ENCODE measurements at places on chromosomes 11 and 22. TPM values are rescaled to one million over a fixed set of nuclear protein-coding genes. Genes with fewer than 3 reads are reported as not detected.

DNA sequence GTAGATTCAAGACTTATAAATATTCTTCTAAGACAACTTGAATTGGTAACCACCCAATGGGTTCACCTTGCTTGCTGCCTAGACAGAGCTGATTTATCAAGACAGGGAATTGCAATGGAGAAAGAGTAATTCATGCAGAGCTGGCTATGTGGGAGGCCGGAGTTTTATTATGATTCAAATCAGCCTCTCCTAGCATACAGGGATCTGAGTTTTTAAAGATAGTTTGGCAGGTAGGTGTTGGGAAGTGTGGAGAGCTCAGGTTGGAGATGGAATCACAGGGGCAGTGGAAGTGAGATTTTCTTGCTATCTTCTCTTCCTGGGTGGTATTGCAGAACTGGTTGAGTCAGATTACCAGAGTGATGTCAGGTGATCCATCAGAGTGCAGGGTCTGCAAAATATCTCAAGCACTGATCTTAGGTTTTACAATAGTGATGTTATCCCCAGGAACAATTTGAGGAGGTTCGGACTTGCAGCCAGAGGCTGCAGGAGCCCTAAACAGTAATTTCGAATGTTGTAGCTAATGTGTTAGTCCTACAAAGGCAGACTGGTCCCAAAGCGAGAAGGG is 1448.6 kb upstream of the RAG2 start:
- no peak overlapping the region for H3K27ac ChIP-seq
- H3K27me3 ChIP-seq: no peaks in the 10 kb centered on the region
- H3K4me1 ChIP-seq: no peaks in the 10 kb centered on the region
- no peaks in the 10 kb centered on the region for H3K36me3 ChIP-seq
- no peak for DNase-seq

GRCh38 chr11:2901854-2902783 is 16.5 kb upstream of the CDKN1C start:
- H3K4me3 ChIP-seq: peak overlapping the region; percentile 81
- H3K27ac ChIP-seq: peak overlapping the region; percentile 87
- H3K36me3 ChIP-seq: no peaks in the 10 kb centered on the region
- peaks cover 61% of the 10 kb centered on the region for H3K4me1 ChIP-seq

- no peak overlapping the region for H3K4me3 ChIP-seq
- H3K36me3 ChIP-seq: no peaks in the 10 kb centered on the region
- H3K27ac ChIP-seq: no peak overlapping the region
- no peaks in the 10 kb centered on the region for H3K27me3 ChIP-seq
- H3K4me1 ChIP-seq: peaks cover 86% of the 10 kb centered on the region
These were observed 18.6 kb downstream of the PICALM start for GRCh38 chr11:86050196-86050709.

DNA sequence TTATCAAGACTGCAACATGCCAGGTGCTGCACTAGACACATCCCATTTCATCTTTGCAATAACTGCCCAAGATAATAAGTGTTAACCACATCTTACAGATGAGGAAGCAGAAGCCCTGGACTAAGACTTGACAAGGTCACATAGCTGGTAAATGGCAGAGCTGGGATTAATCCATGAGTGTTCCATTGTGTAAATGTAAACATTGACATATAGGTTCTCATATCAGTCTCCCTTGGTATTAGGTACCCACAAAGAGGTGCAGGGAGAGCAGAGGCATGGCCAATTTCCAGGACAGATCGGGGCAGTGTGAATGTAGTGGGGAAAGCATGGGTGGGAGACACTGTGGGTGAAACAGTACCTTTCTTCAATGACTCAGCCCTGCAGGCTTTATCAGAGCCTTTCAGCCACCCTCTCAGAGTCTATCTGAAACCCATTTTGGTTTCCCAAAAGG is 17.9 kb downstream of the MICAL2 start:
- DNase-seq: no peak
- H3K4me1 ChIP-seq: peaks cover 75% of the 10 kb centered on the region
- no peaks in the 10 kb centered on the region for H3K36me3 ChIP-seq
- no peaks in the 10 kb centered on the region for H3K27me3 ChIP-seq
- H3K4me3 ChIP-seq: no peak overlapping the region
- no peak overlapping the region for H3K27ac ChIP-seq

GRCh38 chr11:4156571-4156970 is 62.0 kb downstream of the RRM1 start:
- H3K4me3 ChIP-seq: no peak overlapping the region
- no peaks in the 10 kb centered on the region for H3K36me3 ChIP-seq
- H3K27me3 ChIP-seq: no peaks in the 10 kb centered on the region
- DNase-seq: no peak

GRCh38 chr22:49446759-49447710 is 380.6 kb downstream of the BRD1 start:
- no peaks in the 10 kb centered on the region for H3K4me1 ChIP-seq
- no peak overlapping the region for H3K4me3 ChIP-seq
- no peak for DNase-seq
- H3K27me3 ChIP-seq: peaks cover 28% of the 10 kb centered on the region

Gene MUC2
- not detected for total RNA-seq

GRCh38 chr11:125025968-125026367 is 37.1 kb upstream of the SLC37A2 start:
- no peaks in the 10 kb centered on the region for H3K4me1 ChIP-seq
- H3K36me3 ChIP-seq: no peaks in the 10 kb centered on the region
- no peak for DNase-seq
- H3K27ac ChIP-seq: no peak overlapping the region
- H3K4me3 ChIP-seq: no peak overlapping the region

Gene TTC28
- total RNA-seq: 39.6 TPM

DNA sequence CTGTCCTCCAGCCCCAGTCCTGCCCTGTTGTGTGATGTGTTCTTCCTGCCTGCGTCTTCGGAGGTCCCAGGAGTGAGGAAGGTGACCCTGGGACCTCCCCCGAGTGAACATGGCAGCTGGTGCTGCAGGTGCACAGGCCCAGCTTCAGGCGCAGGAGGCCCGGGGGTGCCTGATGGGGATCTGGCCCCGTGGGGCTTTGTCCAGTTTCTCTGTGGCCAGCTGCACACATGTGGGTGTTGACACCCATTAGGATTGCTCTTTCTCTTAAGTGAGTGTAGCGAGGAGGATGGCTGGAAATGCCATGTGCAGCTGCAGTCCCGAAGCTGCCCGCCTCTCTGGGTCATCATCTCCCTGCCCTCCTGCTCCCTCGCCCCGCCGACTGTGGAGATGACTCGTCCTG is 1279.7 kb downstream of the BRD1 start:
- peaks cover 4% of the 10 kb centered on the region for H3K27me3 ChIP-seq
- H3K4me1 ChIP-seq: no peaks in the 10 kb centered on the region
- H3K27ac ChIP-seq: no peak overlapping the region
- H3K36me3 ChIP-seq: no peaks in the 10 kb centered on the region
- DNase-seq: no peak

GRCh38 chr22:50082197-50082715 is 3.0 kb downstream of the MLC1 start:
- H3K4me1 ChIP-seq: no peaks in the 10 kb centered on the region
- no peaks in the 10 kb centered on the region for H3K36me3 ChIP-seq
- peaks cover 27% of the 10 kb centered on the region for H3K27me3 ChIP-seq
- DNase-seq: no peak

DNA sequence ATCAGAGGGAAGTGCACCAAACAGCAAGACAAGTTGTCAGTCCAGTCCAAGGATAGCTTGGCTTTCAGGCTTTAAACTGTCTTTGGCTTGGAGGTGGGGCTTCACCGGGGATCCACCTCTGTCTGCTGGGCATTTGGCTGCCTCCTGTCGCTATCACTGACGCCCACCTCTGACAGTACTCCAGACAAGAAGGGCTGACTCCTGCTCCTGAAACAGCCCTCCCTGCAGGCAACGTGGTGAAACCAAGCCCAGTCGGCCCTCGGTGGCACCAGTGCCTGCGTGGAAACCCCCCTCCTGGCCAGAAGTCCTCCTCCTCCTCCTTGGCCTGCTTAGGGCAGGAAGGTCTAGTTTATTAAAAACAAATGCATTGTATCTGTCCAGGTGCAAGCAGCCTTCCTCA is 16.9 kb downstream of the DHCR7 start:
- H3K27me3 ChIP-seq: no peaks in the 10 kb centered on the region
- H3K27ac ChIP-seq: no peak overlapping the region
- no peak for DNase-seq

Gene SEPTIN3
- total RNA-seq: 2.5 TPM

DNA sequence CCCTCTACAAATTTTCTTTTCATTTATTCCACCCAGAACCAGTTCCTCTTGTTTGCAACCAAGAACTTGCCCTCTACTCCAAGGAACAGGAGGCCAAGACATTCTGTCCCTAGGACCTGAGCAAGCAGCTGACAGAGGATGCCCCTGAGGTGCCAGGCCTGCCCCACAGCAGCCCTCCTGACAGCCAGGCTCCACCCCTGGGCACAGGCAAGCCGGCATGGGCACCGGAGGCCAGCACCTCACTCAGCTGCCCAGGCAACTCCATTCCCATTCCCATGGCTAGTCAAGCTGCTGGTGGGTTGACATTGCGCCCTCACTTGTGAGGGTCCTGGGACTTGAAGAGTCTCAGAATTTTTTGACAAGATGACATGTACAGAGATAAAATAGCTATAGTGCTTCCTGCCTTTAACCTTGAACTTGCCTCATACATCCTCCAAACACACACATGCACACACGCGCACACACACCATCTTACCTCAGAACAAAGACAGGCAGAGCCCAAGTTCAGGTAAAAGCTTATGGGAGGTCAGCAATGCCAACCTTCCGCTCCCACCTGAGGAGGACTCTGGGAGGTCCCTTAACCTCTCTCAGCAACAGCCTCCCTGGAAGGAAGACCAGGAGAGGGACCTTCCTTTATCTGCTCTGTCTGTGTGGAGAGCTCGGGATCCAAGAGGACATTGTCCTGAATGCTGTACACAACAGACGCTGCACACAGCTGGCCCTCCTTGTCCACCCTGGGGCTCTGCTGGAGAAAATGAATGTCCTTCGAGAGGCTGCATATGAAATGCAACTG is 620.9 kb upstream of the CADM1 start:
- no peak overlapping the region for H3K4me3 ChIP-seq
- no peaks in the 10 kb centered on the region for H3K36me3 ChIP-seq
- H3K27ac ChIP-seq: no peak overlapping the region
- no peak for DNase-seq
- no peaks in the 10 kb centered on the region for H3K27me3 ChIP-seq

Gene MLC1
- 3.2 TPM for total RNA-seq

Gene PIK3IP1
- 54.9 TPM for total RNA-seq

DNA sequence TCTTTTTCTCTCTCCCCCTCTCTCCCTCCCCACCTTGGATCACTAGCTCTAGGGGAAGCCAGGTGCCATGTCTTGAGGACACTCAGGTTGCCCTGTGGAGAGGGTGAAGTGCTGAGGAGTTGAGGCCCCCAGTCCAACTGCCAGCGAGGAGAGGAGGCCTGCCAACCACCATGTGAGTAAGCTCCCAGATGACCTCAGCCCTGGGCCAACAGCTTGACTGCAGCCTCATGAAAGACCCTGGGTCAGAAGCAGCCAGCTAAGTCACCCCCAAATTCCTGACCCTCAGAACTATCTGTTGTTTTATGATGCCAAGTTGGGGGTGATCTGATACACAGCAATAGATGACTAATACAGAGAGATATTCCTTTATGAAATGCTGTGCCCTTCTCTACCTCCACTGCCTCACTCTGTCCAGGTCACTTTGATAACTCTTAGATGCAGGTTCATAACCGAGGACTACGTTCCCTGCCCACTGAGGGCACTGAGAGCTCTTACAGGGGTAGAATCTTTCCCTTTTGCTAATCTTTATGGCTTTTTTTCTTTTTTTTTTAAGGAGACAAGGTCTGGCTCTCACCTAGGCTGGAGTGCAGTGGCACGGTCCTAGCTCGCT is 8.0 kb downstream of the ARFGAP3 start:
- peaks cover 35% of the 10 kb centered on the region for H3K36me3 ChIP-seq
- no peaks in the 10 kb centered on the region for H3K4me1 ChIP-seq
- DNase-seq: no peak
- no peak overlapping the region for H3K4me3 ChIP-seq

Gene OR52M1
- total RNA-seq: not detected

GRCh38 chr11:3836903-3837302 is 3.9 kb downstream of the RHOG start:
- H3K27me3 ChIP-seq: no peaks in the 10 kb centered on the region
- H3K4me3 ChIP-seq: peak overlapping the region; percentile 40
- peaks cover 5% of the 10 kb centered on the region for H3K36me3 ChIP-seq
- DNase-seq: peak; percentile 66
- peaks cover 84% of the 10 kb centered on the region for H3K4me1 ChIP-seq

Gene DBX1
- total RNA-seq: not detected

Gene FOSL1
- total RNA-seq: 2.2 TPM

DNA sequence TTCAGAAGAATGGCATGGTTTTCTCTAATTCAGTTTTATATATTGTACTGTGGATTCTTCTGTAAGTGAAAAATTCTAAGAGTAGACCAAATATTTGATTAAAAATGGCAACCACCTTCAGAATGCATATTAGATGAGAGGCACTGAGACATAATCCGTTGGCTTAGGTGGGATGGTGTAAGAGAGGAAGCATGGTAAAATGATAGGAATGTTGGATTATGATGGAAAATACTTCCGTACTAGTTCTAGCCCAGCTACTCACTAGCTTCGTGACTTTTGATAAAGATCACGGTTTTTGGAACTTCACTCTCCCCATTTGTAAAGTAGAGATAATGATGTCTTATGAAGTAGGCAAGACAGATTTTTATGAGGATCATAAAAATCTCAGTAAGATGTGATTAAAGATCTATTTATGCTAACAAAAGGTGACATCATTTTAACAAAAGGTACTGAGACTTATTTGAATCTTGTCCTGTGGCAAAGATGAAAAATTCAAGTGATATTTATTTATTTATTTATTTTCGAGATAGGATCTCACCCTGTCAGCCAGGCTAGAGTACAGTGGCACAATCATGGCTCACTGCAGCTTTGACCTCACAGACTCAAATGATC is 37.5 kb downstream of the UVRAG start:
- H3K4me3 ChIP-seq: no peak overlapping the region
- no peaks in the 10 kb centered on the region for H3K27me3 ChIP-seq
- no peak overlapping the region for H3K27ac ChIP-seq
- peaks cover 22% of the 10 kb centered on the region for H3K4me1 ChIP-seq
- no peak for DNase-seq

DNA sequence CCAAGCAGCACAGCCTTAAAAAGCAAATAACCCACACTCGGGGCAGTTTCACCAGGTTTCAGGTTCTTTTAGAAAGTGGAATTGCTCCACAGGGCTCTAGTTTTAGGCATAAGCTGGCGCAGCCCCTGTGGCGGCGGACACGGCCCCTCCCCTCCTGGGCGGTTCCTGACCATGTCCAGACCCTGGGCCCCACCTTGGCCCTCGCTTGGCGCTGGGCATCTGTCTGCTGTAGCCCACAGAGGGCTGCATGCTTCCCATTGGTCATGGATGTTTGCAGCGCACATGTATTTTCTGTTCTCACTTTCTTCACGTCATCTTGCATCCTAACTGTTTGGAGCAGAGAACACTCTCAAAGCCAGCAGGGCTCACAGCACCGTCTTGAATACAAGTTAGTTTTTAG is 244.3 kb downstream of the BRD1 start:
- no peak for DNase-seq
- H3K4me1 ChIP-seq: no peaks in the 10 kb centered on the region
- no peak overlapping the region for H3K27ac ChIP-seq
- no peaks in the 10 kb centered on the region for H3K36me3 ChIP-seq
- no peaks in the 10 kb centered on the region for H3K27me3 ChIP-seq
- no peak overlapping the region for H3K4me3 ChIP-seq

Gene OR51B5
- not detected for total RNA-seq

Gene TEX54
- not detected for total RNA-seq

- H3K36me3 ChIP-seq: no peaks in the 10 kb centered on the region
- DNase-seq: no peak
- no peaks in the 10 kb centered on the region for H3K4me1 ChIP-seq
- no peaks in the 10 kb centered on the region for H3K27me3 ChIP-seq
- H3K4me3 ChIP-seq: no peak overlapping the region
- H3K27ac ChIP-seq: no peak overlapping the region
These were observed 45.5 kb upstream of the THY1 start for GRCh38 chr11:119468511-119468910.

- H3K4me1 ChIP-seq: no peaks in the 10 kb centered on the region
- H3K36me3 ChIP-seq: no peaks in the 10 kb centered on the region
- no peak for DNase-seq
- H3K27ac ChIP-seq: no peak overlapping the region
- H3K4me3 ChIP-seq: no peak overlapping the region
These were observed 153.9 kb upstream of the ZC3H12C start for GRCh38 chr11:109939166-109939810.

All from lower lobe of right lung (tissue), 2 donors.